ENCODE measurements at places on chromosomes 2 and 18. TPM values are rescaled to one million over a fixed set of nuclear protein-coding genes. Genes with fewer than 3 reads are reported as not detected.

The SERPINB4 gene
- total RNA-seq: not detected

The IER3IP1 gene
- 25.6 TPM for total RNA-seq

The AFTPH gene
- total RNA-seq: 30.6 TPM

The ATOH8 gene
- total RNA-seq: 1.7 TPM

The SERPINB11 gene
- not detected for total RNA-seq

The SGO2 gene
- 24.2 TPM for total RNA-seq

DNA sequence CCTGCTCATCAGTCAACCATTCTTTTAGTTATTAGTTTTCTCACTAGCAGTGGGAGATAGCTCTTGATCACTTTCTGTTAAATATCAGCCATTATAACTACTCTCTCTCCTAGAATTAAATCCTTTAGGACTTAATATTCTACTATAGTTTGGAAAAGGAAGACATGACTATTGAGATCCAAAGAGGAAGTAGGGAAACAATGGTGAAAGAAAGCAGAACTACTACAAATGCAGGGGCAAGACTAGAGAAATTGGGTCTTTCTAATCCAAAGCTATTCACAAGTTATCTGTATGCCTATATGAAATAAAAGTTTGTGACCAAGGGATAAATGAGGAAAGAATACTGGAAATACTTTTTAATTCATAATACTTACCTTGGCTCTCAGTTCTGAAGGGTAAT lies 65.1 kb downstream of the SRBD1 start:
- DNase-seq: no peak

DNA sequence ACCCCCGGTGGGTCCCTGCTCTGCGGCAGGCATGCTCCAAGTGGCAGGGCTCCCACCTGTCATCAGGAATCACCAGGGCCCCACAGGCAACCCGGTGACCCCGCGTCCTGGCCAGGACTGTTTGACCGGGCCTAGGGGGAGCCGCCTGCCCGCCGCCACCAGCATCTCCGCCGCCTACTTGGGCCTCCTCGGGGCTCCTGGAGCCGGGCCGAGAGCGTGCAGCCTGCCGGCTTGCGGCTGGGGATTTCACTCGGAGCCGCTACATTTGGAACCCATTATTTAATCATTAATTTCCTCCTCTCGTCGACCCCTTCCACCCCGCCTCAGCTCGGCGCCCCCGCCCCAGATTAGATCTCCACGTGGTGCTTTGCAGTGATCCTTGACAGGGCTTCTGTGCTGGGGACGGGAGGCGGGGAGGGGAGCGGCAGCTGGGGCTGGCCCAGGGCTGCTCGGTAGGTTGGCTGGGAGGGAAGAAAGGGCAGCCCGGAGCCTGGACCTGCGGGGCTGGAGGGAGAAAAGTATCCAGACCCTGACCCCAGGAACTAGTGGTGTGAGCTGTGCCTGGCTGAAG lies 295.4 kb downstream of the CYP26B1 start:
- DNase-seq: no peak

DNA sequence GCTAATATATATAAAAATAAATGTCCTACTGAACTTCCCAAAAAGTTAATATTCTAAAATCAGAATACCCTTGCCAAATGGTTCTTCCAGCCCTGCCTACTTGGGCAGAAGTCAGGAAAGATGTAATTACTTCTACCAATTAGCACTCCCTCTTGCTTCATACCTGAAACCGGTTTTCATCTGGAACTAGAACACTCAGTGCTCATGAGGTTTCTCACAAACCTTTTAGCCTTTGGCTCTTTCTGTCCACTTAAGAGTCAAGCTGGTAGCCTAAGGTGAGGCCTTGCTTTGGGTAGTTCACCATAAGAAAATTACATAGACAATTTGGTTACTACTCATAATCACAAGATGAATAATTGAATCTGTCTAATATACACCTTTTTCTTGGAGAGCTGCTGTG lies 4.1 kb downstream of the DSG3 start:
- DNase-seq: no peak

- DNase-seq: peak; percentile 81
These were observed 154.8 kb downstream of the ZEB2 start for GRCh38 chr2:144364944-144365738.

GRCh38 chr2:188522517-188522916 lies 230.8 kb downstream of the GULP1 start:
- no peak for DNase-seq

GRCh38 chr18:32391126-32391525 lies 79.6 kb downstream of the GAREM1 start:
- DNase-seq: no peak

DNA sequence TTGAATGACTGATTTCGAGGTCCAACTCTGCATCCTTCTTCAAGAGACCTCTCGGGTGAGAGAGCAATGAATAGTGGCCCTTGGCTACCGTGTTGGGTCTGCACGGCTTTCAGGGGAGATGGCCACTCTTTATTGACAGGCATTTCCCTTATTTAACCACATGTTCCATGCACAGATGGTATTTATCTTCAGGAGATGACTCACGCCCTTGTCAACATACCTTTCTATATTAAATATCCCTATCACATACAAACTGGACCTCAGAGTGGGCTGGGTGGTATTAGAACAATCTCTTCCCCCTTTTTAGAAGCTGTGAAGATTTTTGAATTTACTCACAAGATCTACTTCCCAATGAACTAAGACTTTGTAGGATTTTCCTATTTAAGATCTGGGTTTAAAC lies 109.6 kb upstream of the CDC42EP3 start:
- peak; percentile 85 for DNase-seq

DNA sequence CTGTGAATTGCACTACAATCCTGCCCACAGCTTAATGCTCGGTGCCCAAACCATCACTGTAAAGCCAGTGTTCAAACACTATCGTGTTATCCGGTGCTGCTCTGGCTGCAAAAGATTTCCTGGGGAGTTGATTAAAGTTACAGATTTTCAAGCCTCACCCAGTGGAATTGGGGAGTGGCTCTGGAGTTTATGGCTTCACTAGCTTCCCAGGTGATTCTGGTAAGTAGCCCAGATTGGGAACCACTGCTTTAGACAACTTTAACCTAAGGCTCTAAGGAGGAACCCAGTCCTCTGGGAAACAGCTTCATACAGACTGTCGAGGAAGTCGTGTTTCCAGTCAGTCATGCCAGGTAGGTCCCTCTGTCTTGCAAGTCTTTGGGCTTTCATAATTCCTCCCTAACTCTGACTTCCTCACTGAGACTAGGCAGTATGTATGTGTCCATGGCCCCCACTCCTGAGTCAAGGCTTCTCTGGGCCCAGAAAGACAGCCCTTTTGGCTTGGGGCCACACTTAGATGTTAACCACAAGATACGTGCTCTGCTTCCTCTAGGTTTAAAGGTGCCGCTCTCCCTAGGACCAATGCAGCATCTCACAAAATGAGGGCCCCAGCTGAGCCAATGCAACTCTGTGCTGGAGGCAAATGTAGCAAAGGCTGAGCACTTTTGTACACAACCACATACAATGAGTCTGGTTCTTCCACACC lies 299.7 kb downstream of the PRKCE start:
- no peak for DNase-seq
